ENCODE measurements at places on chromosomes 1 and 21.

DNA sequence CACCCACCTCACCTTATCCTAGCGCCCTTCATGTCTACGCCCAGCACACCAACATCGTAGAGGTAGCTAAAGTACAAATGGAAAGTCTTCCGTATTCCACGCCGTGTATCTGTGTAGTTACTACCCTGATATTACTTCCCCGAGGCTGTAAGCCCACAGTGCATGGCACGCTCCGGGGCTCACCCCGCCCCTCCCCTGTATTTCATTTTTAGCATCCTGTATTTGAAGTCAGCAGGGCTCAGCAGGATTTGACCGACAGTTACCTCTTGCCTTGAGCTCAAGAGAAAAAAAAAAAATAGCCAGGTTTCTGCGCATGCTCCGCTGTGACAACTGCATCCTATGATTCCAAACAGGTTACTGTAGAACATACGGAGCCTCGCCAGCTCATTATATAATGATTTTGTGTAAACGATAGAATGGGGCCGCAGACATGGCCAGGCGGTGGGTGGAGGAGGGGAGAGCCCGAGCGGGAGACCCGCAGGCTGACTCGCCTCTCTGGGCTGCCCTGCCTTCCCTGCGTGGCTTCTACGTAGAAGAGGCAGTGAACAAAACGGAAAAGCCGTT lies 1.3 kb downstream of the ABCG1 start:
- DNase-seq = no peak

- DNase-seq = no peak
Measured at GRCh38 chr1:31368611-31369107, 4.2 kb downstream of the FABP3 start.

DNA sequence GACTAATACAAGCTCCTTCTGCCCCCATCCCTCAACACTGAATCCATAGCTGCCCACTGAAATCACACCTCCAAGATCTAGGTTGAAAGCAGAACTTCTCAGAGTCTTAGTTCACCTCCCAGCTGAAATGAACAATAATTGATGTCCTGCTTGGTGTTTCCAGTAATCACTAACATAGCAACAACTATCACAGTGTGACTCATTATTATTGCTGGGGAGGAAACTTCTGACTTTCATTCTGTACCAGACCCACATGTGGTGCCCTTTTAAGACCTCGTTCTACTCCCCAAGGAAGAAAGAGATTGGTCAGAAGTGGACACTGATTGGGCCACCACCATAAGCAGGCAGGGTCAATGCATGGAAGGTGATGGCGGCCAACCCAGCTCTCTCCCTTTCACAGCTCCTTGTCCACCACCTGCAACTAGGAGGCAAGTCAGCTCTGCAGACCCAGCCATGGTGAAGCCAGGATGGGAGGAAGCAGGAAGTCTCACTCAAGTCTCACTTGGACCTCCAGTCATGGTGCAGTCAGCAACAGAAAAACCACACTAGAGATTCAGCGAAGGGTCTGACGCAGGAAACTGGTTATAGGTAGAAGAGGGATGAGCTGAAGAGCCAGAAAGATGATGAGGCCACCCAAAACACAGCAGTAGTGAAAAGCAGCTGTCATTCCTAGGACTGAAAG lies 720.2 kb downstream of the PTPRU start:
- no peak for DNase-seq

DNA sequence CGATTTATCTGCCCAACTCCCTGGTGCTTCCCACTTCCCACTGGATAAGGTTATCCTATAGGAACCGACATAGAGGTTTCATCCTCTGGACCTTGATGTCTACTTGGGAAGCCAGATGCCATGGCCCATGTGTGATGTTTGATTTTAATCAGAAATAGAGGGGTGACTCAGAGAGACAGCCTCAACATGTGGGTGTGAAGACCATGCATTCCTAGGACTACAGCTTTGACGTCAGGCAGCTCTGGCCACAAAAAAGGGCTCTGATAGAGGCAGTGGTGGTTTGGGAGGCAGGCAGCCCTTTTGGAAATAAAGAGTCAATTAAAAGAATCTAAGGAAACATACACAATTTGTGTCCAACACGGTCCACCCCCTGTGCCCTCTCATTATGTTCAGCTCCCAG lies 5.2 kb upstream of the SH2D2A start:
- DNase-seq = no peak
